GM10248 (cell line): ENCODE measurements at places on chromosomes 3 and 15.
A peak's percentile ranks its signal among the peaks of the same experiment; 100 is the strongest.

DNA sequence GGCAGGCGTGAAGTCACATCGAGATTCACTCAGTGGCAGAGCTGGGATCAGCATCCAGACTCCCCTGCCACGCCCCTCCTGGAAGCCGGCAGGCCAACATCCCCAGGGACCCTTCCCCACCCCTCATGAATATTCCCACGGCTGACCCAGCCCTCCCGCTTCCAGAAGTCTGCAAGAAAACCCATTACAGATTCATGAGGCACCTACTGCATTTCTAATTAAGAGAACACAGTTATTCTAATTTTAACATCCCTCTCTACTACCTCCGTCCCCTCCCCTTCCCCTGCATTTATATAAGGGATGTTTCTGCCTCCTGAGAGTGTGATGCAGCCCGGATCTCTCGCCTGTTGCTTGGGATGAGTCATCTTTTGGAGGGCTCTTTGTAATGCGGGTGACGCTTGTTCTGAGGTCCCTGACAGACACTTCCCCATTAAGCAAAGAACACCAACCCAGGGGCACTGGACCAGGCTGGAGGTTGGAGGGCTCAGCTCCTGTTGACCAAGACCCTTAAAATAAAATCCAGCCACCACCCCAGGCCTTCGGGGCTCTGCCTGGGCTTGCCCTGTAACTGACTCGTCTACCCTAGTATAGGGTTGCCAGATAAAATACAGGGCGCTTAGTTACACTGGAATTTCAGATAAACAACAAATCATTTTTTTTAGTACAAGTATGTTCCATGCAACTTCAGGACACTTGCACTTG is 118.7 kb downstream of the NUP210 start:
- DNase-seq: peak; percentile 53

- no peak for DNase-seq
Observed at GRCh38 chr15:67389975-67390374, 131.0 kb upstream of the C15orf61 start.

GRCh38 chr3:160981217-160981938 is 123.8 kb downstream of the B3GALNT1 start:
- DNase-seq: no peak

DNA sequence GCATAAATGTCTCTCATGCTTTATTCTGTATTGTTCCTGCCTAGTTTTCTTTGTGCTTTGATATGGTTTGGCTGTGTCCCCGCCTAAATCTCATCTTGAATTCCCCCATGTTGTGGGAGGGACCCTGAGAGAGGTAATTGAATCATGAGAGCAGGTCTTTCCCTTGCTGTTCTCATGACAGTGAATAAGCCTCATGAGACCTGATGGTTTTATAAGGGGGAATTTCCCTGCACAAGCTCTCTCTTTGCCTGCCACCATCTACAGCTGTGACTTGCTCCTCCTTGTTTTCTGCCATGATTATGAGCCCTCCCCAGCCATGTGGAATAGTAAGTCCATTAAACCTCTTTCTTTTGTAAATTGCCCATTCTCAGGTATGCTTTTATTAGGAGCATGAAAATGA is 1596.6 kb downstream of the SI start:
- no peak for DNase-seq

GRCh38 chr3:66639809-66640356 is 139.1 kb upstream of the LRIG1 start:
- no peak for DNase-seq

DNA sequence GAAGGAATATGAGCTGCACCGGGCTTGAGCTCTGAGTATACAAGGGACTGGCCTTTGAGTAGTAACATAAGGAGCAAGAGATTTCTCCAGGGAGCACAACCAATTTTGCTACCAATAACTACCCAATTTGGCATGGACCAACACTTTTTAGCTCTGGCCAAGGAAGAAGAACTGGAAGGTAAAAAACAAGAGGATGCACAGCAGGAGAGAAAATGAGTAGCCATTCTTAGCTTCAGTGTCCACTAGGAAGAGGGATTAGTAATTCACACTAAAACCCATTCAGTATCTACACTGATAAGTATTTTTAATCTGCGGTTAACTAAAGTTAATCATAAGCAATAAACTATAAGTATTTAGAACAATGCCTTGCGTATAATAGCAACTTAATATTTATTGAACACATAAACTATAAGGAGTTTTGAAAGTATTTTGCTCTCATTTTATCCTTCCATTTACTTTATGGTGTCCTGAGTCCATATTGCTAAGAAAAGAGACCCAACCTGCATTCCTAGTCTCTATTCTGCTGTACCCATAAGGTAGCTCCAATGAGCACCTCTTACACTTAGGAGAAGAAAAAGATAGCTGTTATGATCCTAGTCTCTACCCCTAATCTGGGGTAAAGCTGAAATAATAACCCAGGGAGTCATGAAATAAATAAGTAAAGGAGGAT is 268.9 kb downstream of the IGSF11 start:
- no peak for DNase-seq

DNA sequence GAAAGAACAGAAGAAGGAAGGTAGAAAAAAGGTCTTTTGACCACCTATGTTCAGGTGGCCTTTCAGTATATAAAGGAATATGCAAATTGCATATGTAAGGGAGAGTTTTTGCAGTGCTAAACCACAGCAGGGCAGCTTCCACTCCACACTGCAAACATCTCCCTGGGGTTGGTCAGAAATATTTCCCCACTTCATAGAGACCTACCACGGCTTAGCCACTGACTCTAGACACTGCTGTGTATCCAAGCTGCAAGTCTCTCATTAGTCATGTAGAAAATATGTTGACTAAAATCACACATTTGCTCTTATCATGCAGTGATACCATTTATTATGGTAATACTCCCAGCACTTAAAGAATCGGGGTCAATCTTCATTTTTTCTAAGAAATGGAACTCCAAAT is 214.9 kb upstream of the NR2F2 start:
- DNase-seq: no peak

GRCh38 chr3:53346922-53347260 is 452 bp downstream of the DCP1A start:
- no peak for DNase-seq

- DNase-seq: no peak
Observed at GRCh38 chr3:23760325-23760724, 45.4 kb upstream of the UBE2E1 start.

- DNase-seq: no peak
Observed at GRCh38 chr15:25501828-25502446, 63.1 kb upstream of the UBE3A start.

GRCh38 chr15:27482287-27482686 is 511.3 kb downstream of the GABRG3 start:
- DNase-seq: no peak

DNA sequence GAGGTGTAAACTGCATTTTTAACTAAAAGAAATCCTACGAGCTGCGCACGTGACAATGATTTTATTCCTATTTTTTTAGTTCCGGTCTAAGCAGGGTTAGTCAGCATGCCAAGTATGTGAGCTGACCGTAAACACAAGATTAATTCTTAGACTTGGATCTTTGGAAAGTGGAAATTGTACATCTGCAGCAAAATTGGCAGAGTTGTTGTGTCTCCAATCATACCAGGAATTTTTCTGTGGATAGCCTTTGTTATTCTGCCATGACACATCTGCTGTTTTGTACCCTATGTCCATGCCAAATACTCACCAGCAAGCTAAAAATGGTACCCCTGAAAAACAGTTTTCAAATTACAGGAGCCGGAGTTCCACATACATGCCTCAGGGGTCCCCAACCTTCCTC is 562.5 kb downstream of the UNC13C start:
- no peak for DNase-seq

DNA sequence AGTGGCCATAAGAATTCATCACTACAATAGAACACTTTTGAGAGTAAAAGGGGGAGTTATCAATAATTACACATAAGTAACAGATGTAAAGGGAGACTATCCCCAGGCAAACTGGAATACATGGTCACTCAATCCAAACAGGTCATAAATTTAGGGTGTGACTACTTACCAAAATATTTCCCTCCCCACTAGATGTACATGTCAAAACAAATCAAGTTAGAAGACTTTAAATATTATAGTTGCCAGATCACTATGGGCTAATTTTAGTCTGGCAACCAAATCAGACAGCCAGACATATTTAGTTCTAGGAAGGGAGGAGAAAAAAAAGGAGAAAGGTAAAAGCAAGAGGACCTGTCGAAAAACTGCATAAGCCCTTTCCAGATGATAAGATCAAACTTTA is 23.1 kb downstream of the SLC24A5 start:
- no peak for DNase-seq

DNA sequence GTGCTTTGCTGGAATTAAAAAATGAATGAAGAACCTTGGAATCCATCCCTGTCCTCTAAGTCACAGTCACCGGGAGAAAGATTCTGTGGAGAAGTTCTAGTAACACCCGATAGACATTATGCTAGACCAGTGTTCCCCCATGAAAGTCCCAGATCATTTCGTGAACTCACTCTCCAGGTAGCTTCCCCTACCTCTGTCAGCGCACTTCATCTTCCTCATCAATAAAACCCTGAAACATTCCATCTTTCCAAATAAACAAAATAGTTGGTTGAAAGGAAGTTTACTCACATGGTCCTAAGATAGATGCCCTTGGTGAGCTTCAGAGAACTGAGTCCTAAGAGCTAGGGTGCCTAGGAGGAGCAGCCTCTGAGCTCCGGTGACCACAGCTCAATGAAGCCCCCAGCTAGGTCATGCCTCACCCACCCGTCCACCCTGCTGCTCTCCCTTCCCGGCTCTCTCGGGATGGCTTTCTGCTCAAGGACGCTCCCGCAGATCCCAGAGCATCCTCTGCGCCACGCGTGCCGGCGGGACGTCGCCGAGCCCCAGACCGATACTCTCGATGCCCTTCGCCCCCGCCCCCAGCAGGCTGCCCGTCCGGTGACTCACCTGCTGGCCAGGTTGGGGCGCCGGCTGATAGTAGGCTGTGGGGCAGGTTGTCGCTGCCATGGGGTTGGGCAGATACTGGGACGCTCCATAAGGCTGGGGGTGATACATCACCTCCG is 776 bp downstream of the VGLL3 start:
- peak; percentile 14 for DNase-seq

- DNase-seq: no peak
Observed at GRCh38 chr3:122458992-122459391, 43.1 kb upstream of the WDR5B start.

- DNase-seq: no peak
Observed at GRCh38 chr3:30777426-30778113, 116.9 kb downstream of the GADL1 start.

DNA sequence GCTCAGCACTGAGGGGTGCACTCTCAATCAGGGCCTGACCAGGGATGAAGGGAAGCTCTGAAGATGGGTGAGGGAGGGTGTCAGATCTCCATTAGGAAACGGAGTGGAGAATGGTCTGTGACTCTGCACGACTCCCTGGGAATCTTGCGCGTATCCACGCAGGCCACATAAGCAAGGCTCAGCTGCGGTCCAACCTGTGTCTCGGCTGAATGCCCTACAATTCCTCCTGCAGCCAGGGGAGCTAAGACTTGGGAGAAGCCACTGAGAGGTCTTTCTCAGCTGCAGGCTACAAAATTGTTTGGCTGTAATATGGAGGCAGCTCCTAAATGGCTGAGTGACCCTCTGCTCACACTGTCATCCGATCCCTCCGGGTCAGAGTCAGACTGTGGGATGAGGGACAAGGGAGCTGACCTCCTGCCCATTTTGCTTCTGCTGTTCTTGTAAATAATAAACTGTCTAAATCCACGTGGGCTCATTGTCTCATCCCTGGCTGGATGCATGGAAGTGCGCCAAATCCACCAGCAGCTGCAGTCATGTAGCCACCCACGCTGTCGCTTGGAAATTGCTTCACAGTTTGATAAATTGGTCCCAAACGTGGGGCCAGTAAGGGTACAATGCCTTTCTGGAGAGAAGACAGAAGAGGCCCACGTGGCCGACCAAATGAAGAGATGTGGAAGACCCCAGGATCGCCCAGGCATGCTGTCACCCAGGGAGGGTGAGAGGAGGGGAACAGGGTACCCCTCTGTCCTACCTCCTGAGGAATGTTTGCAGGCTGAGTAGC is 30.5 kb downstream of the ALS2CL start:
- DNase-seq: no peak

- no peak for DNase-seq
Observed at GRCh38 chr3:126347543-126348161, 9.6 kb downstream of the KLF15 start.

DNA sequence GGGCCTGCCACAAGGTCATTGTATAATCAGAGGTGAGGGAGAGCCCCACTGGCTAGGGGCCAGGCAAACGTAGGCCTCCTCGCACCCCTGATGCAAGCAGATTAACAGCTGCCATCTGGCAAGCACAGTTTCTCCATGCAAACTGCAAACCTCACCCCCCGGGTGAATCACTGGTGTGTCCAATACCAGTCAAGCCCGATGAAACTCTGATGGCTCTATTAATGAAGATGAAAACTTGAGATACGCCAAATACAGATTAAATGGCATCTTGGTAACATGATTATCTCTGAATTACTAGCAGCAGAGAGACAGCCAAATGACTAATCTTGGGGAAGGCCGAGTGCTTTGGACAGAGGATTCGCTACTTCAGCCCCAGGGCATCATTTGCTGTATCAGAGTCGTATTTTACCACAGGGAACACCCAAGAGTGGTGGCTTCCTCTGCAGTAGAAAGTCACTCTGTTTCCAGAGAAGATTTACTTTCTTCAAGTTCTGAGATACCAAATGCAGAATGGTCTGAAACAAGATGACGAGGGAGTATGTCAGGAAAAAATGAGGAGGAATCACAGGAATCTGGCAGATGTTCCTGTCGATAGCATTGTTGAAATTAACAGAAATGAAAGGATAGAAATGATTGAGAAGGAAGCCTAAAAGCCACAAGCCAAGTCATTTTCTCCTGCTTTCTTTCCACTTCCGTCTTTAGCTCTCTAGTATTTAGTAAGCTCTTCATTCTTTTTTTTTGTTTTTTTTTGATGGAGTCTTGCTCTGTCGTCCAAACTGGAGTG is 96.2 kb upstream of the NR2F2 start:
- no peak for DNase-seq
